A549 treated with Hydrocortisone at 1 μM for 4 hours (cell line): ENCODE measurements at places on chromosomes 2 and 18. TPM values are rescaled to one million over a fixed set of nuclear protein-coding genes. Genes with fewer than 3 reads are reported as not detected.

Gene IFIH1
- 0.83 to 1.3 TPM (median 1.2 TPM) in 5 replicates for total RNA-seq

Gene HOXD3
- total RNA-seq: 0.08 to 0.18 TPM (median 0.17 TPM) in 4 of 5 replicates, not detected in the other

Gene CTAGE1
- total RNA-seq: not detected in 5 replicates

Gene SNTG2
- total RNA-seq: not detected in 5 replicates

Gene MOGAT1
- total RNA-seq: not detected in 5 replicates

Gene BMPR2
- 9.5 to 17.2 TPM (median 13.5 TPM) in 5 replicates for total RNA-seq

Gene TFPI
- total RNA-seq: 39.7 to 63.5 TPM (median 50.6 TPM) in 5 replicates

Gene MEP1B
- 0.06 to 0.10 TPM in 2 of 5 replicates, not detected in the others for total RNA-seq

Gene IL1B
- 0.06 to 0.26 TPM (median 0.18 TPM) in 5 replicates for total RNA-seq

Gene CPS1
- total RNA-seq: 10.9 to 18.3 TPM (median 14.1 TPM) in 5 replicates

Gene LOXHD1
- total RNA-seq: not detected in 5 replicates

Gene LHCGR
- not detected in 5 replicates for total RNA-seq
